ENCODE measurements at places on chromosomes 12 and 14.

DNA sequence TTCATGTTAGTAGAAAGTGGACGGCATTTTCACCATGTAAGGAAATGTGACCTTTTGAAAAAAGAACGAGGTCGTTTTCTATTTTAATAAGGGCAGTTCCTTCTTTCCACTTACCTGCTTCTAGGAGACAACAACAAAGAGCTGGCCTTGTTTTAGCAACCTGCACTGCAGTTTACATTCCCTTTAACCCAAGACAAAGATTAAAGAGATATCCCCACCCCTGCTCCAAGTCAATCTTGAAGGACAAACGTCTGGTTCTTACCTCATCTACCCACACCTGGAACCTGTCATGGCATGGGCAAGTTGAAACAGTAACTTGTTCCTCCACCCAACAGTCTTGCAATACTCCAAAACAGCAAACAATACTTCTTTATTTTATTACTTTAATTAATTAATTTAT, 32.7 kb downstream of the ZCCHC8 start:
- no peak for DNase-seq

- DNase-seq, result no peak
These were observed 458.4 kb upstream of the SOX5 start for GRCh38 chr12:24407884-24408283.

DNA sequence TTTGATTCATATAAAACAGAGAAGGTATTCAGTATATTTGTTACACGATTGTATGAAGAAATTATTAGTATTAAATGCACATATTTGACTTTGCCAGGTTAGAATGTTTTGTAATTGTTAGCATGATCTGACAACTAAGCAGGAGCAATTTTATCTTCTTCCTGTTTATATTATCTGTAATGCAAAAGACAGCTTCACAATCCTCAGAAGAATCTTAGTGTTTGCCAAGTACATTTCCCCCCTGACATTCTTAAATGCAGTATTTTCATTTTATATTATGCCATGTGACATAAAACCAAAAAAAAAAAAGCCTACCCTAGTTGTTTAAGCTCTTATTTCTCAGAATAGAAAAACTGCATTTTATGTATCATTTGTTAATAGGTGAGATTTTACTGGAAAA, 469.4 kb downstream of the FOXG1 start:
- DNase-seq, result no peak

DNA sequence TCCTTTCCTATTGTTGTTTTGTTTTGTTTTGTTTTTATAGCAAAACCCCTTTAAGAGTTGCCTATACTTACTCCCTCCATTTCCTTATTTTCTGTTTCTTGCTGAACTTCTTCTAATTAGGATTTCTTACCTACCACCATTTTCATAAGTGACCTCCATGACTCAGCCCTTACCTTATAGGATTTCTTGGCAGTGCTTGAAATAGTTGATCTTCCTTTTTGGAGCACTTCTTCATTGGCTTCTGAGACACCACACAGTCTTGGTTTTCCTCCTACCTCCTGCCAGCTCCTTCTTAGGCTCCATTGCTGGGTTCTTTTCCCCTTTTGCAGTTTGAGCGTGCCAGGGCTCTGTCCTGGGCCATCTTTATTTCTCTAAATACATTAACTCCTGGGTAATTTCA, 23.4 kb upstream of the EID3 start:
- no peak for DNase-seq
